Activated T-helper 1 cell treated with anti-CD3 and anti-CD28 coated beads, Interleukin-2, amount 50 U/mL, for 16 hours (primary cell): ENCODE measurements at places on chromosomes 6 and 20.

DNA sequence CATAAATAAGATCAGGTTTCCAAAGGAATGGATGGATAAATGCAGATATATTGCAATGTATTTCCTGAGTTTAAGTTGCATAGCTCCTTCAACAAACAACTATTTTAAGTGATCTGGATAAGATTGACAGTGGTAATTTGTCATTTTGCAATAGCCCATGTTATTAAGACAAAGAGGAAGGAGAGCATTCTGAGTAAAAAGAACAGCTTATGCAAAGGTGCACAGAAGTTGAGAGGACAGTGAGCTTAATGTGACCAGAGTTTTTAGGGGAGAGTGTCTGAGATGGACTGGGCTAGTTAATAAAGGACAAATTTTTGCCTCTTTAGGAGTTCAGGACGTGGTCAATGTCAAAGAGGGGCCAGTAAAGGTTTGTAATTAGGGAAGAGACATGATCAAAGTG, 48.8 kb upstream of the FBXO30 start:
- no peak for DNase-seq

DNA sequence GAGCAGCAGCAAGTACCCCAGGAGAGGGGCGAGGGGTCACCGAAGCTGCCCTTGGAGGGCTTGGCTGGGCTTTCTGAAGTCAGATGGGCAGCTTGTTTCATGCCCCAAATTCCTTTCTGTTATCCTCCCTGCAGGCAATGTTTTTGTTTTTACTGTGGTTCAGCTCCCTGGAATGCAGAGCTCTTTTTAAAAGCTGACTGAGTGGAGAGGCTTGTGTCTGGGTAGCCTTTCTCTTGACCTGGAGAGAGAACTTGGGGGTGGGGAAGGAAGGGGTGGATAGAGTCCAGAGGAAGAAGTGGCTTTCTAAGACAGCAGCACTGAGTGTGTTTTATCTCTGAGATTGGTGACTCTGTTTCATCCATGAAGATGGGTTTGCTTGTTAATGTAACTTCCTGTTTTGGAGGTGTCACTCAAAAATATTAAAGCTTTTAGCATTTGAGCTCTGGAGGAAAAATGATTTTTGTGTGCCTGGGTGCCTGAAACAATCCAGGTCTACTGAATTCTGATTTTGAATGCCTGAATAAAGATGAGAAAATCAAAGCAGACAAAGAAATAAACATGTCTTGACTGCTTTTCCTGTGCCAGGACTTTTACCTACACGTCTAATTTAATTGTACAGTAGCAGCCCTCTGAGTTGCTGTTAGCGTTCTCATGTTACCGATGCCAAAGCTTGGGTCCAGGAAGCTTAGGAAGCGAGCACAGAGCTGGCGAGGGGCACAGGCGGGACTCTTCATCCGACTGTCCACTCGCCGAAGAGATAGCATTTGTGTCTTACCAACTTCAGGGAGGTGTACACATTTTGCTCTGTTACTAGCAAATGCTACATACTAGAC, 78.2 kb upstream of the EEF1E1 start:
- DNase-seq: no peak

DNA sequence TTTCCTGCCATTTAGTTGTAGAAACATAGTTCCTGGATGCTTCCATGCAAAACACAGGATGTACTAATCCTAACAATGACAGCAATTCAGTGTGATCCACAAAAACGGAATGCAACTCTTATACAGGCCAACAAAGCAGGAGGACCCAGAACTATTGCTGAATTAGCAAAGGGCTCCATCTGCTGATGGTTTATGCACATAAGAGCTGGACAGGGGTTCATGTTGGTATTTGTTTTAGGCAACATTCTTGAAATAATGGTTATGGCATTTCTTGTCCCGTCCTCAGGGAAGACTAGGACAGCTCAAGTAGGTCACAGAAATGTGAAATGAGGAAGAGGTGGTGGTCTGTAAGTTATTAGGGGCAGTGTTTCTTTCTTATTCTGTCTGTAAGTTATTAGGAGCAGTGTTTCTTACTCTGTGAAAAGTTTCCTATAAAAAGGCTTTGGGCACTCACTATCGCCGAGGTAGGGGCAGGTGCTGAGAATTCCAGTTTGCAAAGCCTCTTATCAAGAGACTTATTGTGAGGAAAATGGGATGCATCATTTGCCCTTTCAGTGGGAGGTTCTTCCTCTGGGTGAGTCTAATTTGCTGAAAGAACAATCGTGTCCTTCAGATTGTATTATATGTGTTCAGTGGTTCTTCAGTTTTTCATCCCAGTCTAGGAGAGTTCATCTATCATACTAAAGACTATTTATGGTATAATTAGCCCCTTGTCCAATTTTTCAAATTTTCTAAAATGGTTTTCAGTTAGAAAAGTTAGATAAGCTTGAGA, 171.1 kb downstream of the MCHR2 start:
- DNase-seq: no peak

DNA sequence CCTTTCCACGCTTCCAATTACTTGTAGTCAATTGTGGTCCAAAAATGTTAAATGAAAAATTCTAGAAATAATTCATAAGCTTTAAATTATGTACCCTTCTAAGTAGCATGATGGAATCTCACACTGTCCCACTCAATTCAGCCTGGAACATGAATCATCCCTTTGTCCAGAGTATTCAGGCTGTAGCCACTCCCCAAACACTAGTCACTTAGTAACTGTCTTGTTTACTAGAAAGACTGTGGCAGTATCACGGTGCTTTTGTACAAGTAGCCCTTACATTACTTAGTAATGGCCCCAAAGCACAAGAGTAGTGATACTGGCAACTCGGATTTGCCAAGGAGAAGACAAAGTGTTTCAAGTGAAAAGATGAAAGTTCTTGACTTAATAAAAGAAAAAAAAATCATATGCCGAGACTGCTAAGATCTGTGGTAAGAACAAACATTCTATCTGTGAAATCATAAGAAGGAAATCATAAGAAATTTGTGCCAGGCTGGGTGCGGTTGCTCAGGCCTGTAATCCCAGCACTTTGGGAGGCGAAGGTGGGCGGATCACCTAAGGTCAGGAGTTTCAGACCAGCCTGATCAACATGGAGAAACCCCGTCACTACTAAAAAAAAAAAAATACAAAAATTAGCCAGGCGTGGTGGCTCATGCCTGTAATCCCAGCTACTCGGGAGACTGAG, 168.5 kb upstream of the SIM1 start:
- DNase-seq: no peak

DNA sequence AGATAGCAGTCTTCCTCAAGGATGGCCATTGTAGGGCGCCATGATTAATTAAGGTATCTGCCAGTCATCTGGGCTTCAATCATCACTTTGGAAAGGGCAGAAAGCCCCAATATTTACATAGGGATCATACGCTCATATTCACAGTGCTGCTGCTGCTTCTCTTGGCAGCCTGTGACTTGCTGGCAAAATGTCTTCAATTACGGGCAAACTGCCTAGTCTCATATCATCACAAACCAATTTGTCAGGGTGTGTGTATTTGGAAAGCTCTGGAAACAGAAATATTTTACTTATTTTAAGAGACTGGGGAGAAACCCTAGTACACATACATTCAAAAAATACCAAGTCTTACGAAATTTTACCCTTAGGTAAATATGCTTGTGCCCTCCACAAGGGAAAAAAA, 77.6 kb downstream of the SAMD5 start:
- DNase-seq: no peak

GRCh38 chr6:1903780-1904465, 294.2 kb downstream of the FOXC1 start:
- DNase-seq: no peak

- no peak for DNase-seq
Observed at GRCh38 chr20:1500496-1500895, 9.3 kb upstream of the SIRPB2 start.

DNA sequence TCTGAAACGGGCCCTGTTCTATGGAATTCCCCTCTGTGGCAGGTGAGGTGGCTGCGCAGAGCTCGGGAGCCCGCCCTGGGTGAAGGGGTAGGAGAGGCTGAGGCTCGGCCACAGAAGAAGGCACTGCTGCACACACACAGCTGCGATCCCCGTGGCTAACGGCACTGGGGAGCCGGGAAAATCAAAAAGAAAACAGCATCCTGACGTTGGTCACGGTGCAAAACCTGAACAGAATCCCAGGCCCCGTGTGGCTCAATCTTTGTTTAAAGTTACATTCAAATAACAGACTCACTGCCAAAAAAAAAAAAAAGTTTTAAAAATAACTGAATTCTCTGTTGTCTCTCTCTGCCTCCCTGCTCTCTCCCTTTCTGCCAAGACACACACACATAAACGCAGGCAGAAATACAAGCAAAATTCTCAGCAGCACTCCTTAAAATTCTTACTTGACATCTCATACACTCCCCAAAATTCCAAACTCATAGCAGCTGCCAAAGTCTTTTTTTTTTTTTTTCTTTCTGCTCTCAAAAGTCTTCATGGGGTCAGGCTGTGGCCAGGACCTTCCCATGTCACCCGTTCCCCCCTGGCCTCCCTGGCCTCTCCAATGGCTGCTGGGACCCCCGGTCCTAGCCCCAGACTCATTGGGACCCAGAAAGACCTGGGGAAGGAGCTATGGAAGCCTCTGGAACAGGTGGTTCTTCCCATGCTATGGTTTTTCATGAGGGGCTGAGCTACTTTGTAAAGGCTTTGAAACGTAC, 248.8 kb downstream of the TTLL2 start:
- DNase-seq: no peak

- DNase-seq: no peak
Observed at GRCh38 chr6:27528714-27529113, 55.8 kb upstream of the ZNF184 start.

DNA sequence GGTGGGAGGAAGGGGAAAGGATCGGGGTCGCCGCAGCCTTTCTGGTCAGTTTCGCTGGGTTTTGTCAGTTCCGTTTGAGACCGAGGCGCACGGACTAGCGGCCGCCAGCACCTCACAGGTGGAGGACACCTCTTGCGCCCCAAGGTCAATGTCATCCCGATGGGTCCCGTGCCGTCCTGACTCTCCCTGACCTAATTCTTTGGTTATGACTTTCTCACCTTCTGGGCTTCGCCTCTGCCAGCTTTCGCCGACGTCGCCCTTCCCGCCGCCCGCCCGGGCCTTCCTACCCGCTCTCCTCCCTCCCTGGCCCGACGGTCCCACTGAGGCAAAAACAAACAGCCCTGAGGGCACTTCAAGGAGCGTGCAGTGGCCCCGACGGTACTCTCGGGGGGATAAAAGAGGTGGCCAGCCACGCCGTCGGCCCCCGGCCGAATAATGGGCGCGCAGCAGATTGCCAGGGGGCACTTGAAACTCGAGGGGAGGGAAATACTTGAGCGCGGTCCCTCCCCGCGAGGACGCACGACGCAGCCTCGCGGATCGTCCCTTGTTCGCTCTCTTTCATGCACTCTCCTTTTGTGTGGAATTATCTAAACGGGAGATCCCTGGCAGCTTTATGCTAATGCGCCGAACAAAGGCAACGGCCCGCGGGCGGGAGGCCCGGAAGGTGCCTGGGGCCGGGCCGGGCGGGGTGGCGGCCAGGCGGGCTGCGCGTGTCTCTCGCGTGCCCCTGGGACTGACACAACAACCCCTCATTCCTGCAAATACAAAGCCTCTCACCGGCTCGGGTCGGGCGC, 3.9 kb upstream of the INSM1 start:
- no peak for DNase-seq

- DNase-seq: no peak
Observed at GRCh38 chr20:24833592-24833991, 115.5 kb upstream of the CST7 start.

DNA sequence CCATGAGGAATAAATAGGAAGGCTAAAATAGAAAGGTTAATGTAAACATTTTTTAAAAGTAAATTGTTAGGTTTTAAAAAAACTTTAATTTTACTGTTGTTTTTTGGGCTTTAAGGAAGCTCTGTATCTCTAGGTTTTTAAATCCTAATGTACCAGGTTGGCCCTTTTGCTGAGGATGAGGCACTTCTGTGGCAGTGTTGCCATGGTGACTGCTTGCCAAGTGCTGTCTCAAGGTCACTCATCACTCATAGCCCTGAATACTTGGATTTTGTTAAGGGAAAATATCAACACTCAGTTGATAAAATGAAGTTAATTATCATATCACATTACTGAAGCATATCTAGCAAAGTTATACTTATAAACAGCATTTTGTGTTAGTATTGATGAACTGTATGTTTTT, 50.2 kb downstream of the NCOA3 start:
- no peak for DNase-seq

GRCh38 chr20:59923514-59923913, 9.9 kb downstream of the SYCP2 start:
- DNase-seq: no peak

DNA sequence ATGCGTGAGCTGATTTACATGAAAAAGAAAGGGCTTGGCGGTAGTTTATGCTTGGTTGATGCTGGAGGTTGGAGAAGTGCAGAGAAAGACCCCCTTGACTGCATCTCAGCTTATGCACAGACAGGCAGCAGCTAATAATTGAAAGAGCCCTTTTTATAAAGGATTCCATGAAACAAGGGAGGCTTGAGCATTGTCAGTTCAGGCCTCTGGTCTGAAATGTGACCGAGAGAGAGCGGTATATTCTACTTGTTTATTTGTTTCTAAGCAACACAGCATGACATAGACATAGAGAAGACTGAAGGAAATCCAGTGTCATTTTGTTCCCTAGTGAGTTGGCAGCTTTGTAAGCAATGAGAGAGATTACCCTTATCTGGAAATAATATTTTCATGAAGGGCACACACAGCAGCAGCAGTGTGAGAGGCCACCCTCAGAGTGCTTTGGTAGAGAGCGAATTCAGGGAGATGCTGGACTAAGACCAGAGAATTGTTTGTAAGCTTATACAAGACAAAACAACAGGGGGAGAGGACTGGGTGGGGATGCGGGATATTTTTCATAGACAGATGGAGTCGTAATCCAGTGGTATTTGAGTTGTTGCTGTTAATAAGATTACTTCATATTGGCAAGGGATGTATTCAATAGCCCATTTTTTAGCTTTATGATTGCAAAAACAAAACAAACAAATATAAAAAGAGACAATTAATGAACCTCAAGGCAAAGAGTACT, 34.6 kb upstream of the LAMA2 start:
- DNase-seq: no peak

- DNase-seq: no peak
Observed at GRCh38 chr20:15699431-15700146, 873.7 kb downstream of the KIF16B start.

DNA sequence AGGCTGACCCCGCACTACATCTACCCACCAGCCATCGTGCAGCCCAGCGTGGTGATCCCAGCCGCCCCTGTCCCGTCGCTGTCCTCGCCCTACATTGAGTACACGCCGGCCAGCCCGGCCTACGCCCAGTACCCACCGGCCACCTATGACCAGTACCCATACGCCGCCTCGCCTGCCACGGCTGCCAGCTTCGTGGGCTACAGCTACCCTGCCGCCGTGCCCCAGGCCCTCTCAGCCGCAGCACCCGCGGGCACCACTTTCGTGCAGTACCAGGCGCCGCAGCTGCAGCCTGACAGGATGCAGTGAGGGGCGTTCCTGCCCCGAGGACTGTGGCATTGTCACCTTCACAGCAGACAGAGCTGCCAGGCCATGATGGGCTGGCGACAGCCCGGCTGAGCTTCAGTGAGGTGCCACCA, 16.4 kb downstream of the RBM38 start:
- no peak for DNase-seq

GRCh38 chr20:46122071-46122470, 4.0 kb downstream of the CD40 start:
- DNase-seq: no peak
